Type B pancreatic cell (in vitro differentiated cells): ENCODE measurements at places on chromosomes 2 and 18.

DNA sequence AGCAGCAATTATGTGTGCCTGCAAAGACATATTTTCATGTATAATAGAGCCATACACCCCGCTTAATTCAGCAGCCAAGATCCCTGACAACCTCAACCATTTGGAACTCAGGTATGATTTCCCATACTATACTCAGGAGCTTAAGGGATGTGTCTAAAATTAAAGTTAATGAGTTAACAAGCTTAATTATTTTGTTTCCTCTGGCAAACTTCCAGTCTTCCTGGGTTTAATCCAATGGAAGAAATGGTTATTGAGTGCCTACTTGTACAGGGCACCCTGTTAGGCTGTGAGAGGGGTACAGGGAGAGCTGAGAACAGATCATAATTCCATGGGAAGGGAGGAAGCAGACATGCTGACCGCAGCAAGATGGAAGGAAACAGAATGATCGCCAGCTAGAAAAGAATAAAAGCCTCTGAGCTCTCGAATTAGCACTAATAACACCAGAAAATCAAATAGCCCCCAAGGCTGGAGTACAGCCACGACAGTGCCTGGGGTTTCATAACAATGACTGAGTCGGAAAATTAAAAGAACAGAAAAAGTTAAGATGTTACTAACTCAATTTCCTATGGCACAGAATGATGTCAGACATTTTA lies 20.8 kb upstream of the CEP68 start:
- no peak for DNase-seq
- H3K36me3 ChIP-seq: no peaks in the 10 kb centered on the region
- H3K27ac ChIP-seq: no peak overlapping the region

GRCh38 chr2:98867539-98868309 lies 68.3 kb downstream of the CRACDL start:
- H3K36me3 ChIP-seq: no peaks in the 10 kb centered on the region
- H3K27me3 ChIP-seq: no peaks in the 10 kb centered on the region
- H3K4me1 ChIP-seq: peaks cover 16% of the 10 kb centered on the region
- DNase-seq: no peak
- H3K4me3 ChIP-seq: no peak overlapping the region

- H3K36me3 ChIP-seq: peaks cover 3% of the 10 kb centered on the region
- peaks cover 19% of the 10 kb centered on the region for H3K4me1 ChIP-seq
- H3K27ac ChIP-seq: peak overlapping the region; percentile 60
- no peak overlapping the region for H3K4me3 ChIP-seq
- DNase-seq: no peak
Observed at GRCh38 chr2:10935953-10936942, 24.5 kb downstream of the KCNF1 start.

GRCh38 chr2:144517866-144518747 lies 1.8 kb downstream of the ZEB2 start:
- peaks cover 60% of the 10 kb centered on the region for H3K27me3 ChIP-seq
- H3K27ac ChIP-seq: no peak overlapping the region
- H3K4me3 ChIP-seq: no peak overlapping the region
- H3K4me1 ChIP-seq: peaks cover 24% of the 10 kb centered on the region

GRCh38 chr18:55633032-55633431 lies 45.0 kb upstream of the TCF4 start:
- H3K27me3 ChIP-seq: no peaks in the 10 kb centered on the region
- H3K27ac ChIP-seq: peak overlapping the region; percentile 61
- no peak for DNase-seq
- H3K4me3 ChIP-seq: peak overlapping the region; percentile 4

GRCh38 chr18:43866696-43867095 lies 589.4 kb upstream of the SYT4 start:
- H3K4me3 ChIP-seq: no peak overlapping the region
- H3K36me3 ChIP-seq: no peaks in the 10 kb centered on the region
- no peak overlapping the region for H3K27ac ChIP-seq
- H3K4me1 ChIP-seq: peaks cover 18% of the 10 kb centered on the region

DNA sequence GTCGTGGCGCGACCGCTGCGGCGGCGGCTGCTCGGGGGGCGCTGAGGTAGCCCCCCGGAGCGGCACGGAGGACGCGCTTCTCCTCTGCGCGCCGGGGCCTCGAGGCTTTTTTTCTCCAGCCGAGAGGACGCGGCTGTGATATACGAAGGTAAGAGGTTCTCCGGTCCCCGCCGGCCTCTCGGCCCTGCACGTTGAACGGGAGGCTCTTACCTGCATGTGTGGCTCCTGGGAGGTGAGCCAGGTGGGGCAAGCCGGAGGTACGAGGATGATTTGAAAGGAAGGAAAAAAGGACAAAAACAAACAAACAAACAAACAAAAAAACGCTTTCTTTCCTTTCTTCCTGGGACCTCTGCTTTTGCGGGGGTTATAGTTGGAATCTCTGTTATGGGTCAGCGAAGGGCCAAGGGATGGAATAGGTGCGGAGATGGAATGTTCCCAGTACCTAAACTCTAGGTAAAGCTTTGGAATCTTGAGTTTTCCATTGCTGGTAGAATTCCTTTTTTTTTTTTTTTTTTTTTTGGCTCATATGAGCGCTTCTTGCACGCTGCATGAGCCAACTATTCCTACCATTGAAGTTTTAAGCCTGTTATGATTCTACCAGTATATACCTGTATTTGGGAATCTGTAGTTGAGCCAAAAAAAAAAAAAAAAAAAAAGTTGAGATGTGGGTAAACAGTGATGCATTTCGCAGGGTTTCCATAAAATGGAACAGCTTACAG lies 674 bp downstream of the PTPN4 start:
- peak overlapping the region; percentile 69 for H3K27ac ChIP-seq
- H3K4me1 ChIP-seq: peaks cover 20% of the 10 kb centered on the region
- H3K27me3 ChIP-seq: no peaks in the 10 kb centered on the region
- H3K4me3 ChIP-seq: peak overlapping the region; percentile 86
- DNase-seq: no peak

DNA sequence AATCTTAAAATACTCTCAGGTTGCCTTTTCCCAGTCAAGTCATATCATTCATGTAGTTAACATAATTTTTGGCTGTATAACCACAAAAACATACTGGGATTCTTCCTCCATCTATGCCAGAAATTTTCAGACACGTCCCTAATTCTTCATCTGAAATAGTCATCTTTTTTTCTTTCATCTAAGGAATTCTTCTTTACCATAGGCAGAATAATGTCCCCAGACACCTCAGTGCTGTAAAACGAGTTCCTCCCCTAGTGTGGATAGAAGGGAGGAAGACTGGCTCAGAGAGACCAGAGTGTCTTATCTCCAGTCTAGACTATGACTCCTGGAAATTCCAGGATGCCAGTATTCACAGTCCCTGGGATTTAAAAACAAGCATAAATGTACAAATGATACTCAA lies 127.8 kb downstream of the MREG start:
- no peak overlapping the region for H3K27ac ChIP-seq
- no peak overlapping the region for H3K4me3 ChIP-seq
- no peaks in the 10 kb centered on the region for H3K27me3 ChIP-seq
- peaks cover 29% of the 10 kb centered on the region for H3K4me1 ChIP-seq

DNA sequence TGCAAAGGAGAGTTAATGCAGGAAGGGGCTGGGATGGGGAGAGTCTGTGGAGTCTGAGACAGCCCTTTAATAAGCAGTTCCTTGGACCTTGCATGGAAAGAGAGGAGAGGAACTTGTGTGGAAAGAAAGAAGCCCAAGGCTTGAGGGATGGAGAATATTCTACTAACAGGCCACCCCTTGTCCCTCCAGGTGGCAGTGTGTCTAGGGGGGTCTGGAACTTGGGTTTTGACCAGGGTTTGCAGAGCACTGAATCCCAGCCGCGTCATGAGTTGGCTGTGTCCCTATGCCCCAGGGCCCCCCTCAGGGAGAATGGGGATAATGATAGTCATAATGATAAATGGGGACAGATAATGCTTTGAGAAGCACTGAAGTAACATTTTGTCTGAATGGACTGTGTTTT lies 15.0 kb downstream of the TCF7L1 start:
- H3K4me3 ChIP-seq: no peak overlapping the region
- H3K36me3 ChIP-seq: peaks cover 20% of the 10 kb centered on the region
- no peak for DNase-seq
- H3K4me1 ChIP-seq: peaks cover 24% of the 10 kb centered on the region
- H3K27me3 ChIP-seq: no peaks in the 10 kb centered on the region

DNA sequence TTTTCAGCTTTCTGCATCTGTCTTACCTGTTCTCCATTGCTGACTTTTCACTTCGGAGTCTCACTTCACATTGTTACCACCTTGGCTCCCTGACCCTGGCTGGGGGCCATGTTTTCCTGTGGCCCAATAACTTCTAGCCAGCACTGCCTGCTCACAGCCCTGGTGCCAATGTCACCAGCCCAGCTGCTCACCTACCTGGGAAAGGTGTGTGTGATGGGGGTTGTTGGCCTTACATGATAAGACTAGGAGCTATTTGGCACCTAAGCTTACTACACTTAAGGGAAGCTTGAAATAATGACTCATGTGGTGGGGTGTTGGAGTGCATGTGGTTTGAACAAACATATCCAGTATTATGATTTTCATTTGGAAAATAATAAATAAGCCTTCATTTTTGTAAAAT lies 37.5 kb upstream of the PGAP1 start:
- DNase-seq: no peak
- H3K4me3 ChIP-seq: no peak overlapping the region
- no peak overlapping the region for H3K27ac ChIP-seq
- no peaks in the 10 kb centered on the region for H3K27me3 ChIP-seq

DNA sequence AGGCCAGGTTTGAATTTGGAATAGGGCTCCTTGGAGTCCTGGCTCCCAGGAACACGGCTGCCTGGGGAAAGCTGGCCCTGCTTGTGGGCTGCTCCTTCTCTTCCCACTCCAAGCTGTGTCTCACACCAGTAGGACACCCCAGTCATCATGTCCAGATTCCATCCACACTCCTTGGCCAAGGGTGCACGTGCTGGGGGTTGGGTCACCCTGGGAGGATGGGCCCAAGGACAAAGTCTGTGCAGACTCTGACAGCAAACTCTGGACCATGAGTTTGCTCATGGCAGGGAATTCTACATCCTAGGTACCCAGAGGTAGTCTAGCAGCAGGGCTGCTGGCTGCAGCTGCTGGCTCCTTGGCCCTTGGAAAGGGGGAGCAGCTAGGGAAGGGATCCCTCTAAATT lies 102.4 kb upstream of the EPAS1 start:
- H3K27ac ChIP-seq: no peak overlapping the region
- peaks cover 3% of the 10 kb centered on the region for H3K27me3 ChIP-seq
- H3K36me3 ChIP-seq: peaks cover 3% of the 10 kb centered on the region
- H3K4me3 ChIP-seq: no peak overlapping the region

GRCh38 chr2:19801367-19802080 lies 100.3 kb downstream of the TTC32 start:
- no peaks in the 10 kb centered on the region for H3K36me3 ChIP-seq
- H3K4me1 ChIP-seq: peaks cover 11% of the 10 kb centered on the region
- no peak for DNase-seq
- H3K27me3 ChIP-seq: peaks cover 10% of the 10 kb centered on the region
- no peak overlapping the region for H3K27ac ChIP-seq

DNA sequence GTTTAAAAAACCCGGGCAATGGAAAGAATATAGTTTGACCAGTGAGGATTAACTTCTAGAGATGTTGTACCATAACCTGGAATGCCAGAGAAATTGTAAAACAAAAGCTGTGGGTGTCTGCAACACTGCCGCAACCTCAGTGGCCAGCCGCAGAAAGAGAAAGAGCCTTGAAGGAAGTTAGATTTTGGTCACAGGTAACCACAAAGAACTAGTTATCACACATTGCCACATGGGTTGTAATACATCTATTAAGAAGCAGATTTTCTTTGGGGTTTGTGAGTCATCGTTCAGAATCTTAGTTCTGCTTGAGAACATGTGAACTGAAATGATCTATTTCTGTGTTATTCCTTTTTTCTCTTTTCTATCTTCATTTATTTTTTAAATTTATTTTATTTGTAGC lies 222.9 kb upstream of the AGAP1 start:
- peaks cover 2% of the 10 kb centered on the region for H3K27me3 ChIP-seq
- peaks cover 31% of the 10 kb centered on the region for H3K4me1 ChIP-seq
- H3K27ac ChIP-seq: no peak overlapping the region
- no peak overlapping the region for H3K4me3 ChIP-seq
- DNase-seq: no peak

- no peak for DNase-seq
- H3K4me1 ChIP-seq: peaks cover 5% of the 10 kb centered on the region
- H3K27me3 ChIP-seq: peaks cover 24% of the 10 kb centered on the region
- no peak overlapping the region for H3K4me3 ChIP-seq
Observed at GRCh38 chr2:136206613-136207012, 88.7 kb upstream of the CXCR4 start.

GRCh38 chr2:118124288-118124891 lies 36.1 kb downstream of the INSIG2 start:
- H3K4me1 ChIP-seq: no peaks in the 10 kb centered on the region
- no peak for DNase-seq
- peaks cover 8% of the 10 kb centered on the region for H3K27me3 ChIP-seq
- H3K27ac ChIP-seq: no peak overlapping the region
- no peak overlapping the region for H3K4me3 ChIP-seq

GRCh38 chr18:58762781-58763171 lies 91.5 kb downstream of the MALT1 start:
- H3K27me3 ChIP-seq: peaks cover 41% of the 10 kb centered on the region
- no peak overlapping the region for H3K4me3 ChIP-seq
- H3K27ac ChIP-seq: no peak overlapping the region
- peaks cover 25% of the 10 kb centered on the region for H3K4me1 ChIP-seq
- no peaks in the 10 kb centered on the region for H3K36me3 ChIP-seq

GRCh38 chr18:50642439-50642838 lies 82.6 kb downstream of the MAPK4 start:
- peaks cover 3% of the 10 kb centered on the region for H3K27me3 ChIP-seq
- DNase-seq: no peak
- H3K36me3 ChIP-seq: no peaks in the 10 kb centered on the region

GRCh38 chr2:69992310-69993047 lies 31.0 kb upstream of the ASPRV1 start:
- H3K27me3 ChIP-seq: no peaks in the 10 kb centered on the region
- no peaks in the 10 kb centered on the region for H3K4me1 ChIP-seq
- DNase-seq: no peak
- no peak overlapping the region for H3K27ac ChIP-seq

- H3K4me3 ChIP-seq: no peak overlapping the region
- no peaks in the 10 kb centered on the region for H3K36me3 ChIP-seq
- H3K27me3 ChIP-seq: peaks cover 7% of the 10 kb centered on the region
- no peak overlapping the region for H3K27ac ChIP-seq
- H3K4me1 ChIP-seq: no peaks in the 10 kb centered on the region
Observed at GRCh38 chr2:175874291-175874690, 127.8 kb downstream of the LNPK start.

GRCh38 chr2:14905571-14905970 lies 273.1 kb downstream of the LRATD1 start:
- H3K4me1 ChIP-seq: peaks cover 13% of the 10 kb centered on the region
- no peaks in the 10 kb centered on the region for H3K36me3 ChIP-seq
- no peak overlapping the region for H3K4me3 ChIP-seq
- no peak for DNase-seq
- H3K27ac ChIP-seq: no peak overlapping the region
- no peaks in the 10 kb centered on the region for H3K27me3 ChIP-seq
